ENCODE measurements at places on chromosomes 11 and 22.

DNA sequence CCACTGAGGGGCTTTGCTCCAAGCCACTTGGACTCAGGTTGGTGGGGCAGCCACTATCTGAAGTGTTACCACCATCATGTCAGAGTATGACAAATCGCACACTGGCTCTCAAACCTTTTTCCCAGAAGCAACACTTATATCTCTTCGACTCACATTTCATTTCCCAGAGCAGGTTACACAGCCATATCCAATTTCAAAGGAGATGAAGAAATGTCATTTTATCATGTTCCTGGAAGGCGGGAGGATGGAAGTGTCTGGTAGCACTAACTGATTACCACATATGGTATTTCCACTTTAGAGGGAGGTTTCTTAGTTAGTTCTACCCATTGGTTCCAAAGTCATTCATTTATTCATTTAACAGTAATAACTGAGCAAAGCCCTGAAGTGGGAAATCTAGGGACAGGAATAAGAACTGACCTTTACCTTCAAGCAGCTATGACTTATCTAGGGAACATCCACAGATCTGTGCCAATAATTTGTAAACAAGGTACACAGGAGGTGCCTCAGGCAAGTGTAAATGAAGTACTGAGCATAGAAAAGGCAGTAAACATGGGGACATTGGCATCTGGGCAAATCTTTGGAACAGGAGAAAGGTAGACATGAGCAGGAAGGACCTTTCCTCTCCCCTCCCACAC, 54.9 kb upstream of the LRRC55 start:
- DNase-seq: no peak

- no peak for DNase-seq
Observed at GRCh38 chr11:12565406-12565805, 108.8 kb upstream of the TEAD1 start.

GRCh38 chr11:126104420-126104819, 41.8 kb upstream of the CDON start:
- no peak for DNase-seq

DNA sequence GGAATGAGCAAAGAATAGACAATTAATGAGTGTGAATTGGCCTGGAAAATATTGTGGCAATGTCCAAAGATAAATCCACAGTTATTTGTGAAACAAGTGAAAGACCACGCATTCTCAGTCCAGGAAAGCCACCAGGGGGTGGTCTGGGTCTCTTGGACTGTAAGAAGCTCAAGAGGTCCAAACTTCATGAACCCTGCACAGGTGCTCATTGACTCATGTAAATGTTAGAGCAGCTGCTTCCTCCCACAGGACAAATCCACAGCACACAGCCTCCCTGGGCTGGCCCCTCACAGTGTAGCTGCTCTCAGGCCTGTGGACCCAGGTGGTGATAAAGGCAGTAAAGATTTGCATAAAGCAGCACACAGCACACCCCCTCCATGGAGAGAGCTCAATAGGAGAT, 114.0 kb downstream of the ZNF280B start:
- no peak for DNase-seq

DNA sequence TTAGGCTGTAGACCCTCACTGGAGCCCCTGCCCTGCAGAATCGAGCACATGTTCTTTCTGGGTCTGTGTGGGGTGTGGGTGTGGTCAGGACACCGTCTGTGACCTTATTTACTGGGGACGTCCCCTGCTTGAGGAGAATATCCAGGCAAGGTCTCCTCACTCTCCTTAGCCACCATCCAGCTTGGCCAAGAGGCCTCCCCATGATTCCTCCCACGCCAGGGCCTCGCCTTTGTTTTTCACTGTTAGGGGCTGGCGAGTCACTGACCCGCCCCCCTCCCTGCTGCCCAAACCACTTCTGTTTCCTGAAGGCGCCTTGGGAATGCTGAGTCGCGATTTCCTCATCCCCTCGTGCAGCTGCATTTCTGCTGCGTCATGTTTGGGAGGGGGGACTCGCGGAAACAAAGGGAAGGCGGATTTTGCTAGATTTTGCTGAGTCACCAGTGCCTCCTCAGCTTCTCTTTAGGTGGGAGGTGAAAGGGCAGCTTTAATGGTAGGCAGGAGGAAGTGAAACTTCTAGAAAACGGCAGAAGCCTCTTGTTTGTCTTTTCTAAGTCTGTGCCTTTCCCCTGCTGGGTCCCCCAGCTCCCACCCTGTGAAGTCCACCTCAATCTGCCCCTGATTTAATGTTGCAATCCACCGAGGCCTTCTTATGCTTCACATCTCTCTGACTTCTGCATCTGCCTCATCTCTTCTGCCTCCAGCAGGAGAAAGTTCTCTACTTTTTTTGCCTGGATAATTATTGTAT, 4.0 kb upstream of the HMOX1 start:
- DNase-seq: no peak

GRCh38 chr11:65172600-65172999, 2.6 kb downstream of the SPDYC start:
- no peak for DNase-seq

DNA sequence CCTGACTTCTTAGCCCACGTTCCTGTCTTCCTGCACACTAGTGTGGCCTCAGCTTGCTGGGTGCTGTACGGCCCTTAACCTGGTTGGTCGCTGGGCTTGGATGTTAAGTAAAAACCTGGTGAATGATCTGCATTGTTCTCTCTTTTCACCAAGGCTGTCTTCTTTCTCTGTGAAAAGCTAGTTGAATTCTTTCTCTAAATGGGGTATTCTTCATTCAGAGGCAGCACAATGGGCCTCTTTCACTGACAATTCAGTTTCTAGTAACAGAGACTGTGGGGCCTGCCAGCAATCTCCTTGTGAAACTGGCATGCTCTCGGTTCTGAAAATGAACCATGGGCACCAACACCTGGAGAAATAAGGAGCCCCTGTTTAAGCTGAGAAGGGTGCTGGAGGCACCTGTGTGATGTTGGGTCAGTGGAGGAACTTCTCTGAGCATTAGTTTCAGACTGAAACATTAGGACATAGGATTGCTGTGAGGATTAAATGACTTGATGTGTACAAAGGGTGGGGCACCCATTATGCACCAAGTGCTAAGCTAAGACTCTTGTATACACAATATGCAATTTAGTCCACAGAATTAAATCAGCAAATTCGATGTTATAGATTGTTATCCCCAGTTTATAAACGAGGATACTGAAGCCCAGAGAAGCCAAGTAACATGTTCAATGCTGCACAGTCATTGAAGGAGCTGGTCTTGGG, 33.1 kb upstream of the ELF5 start:
- DNase-seq: no peak

GRCh38 chr11:67410369-67410831, 5.1 kb upstream of the CARNS1 start:
- DNase-seq: no peak

- no peak for DNase-seq
Observed at GRCh38 chr22:35615156-35615555, 2.0 kb downstream of the MB start.

GRCh38 chr22:46982635-46983034, 220.2 kb downstream of the TBC1D22A start:
- DNase-seq: no peak

- no peak for DNase-seq
Observed at GRCh38 chr11:133078012-133078411, 454.3 kb downstream of the OPCML start.

GRCh38 chr11:131290185-131290584, 80.2 kb upstream of the NTM start:
- no peak for DNase-seq

GRCh38 chr11:115166820-115167219, 337.4 kb downstream of the CADM1 start:
- no peak for DNase-seq

GRCh38 chr11:114257621-114258558, 38.3 kb upstream of the NNMT start:
- no peak for DNase-seq

- no peak for DNase-seq
Observed at GRCh38 chr11:553988-554340, 6.6 kb downstream of the LMNTD2 start.

DNA sequence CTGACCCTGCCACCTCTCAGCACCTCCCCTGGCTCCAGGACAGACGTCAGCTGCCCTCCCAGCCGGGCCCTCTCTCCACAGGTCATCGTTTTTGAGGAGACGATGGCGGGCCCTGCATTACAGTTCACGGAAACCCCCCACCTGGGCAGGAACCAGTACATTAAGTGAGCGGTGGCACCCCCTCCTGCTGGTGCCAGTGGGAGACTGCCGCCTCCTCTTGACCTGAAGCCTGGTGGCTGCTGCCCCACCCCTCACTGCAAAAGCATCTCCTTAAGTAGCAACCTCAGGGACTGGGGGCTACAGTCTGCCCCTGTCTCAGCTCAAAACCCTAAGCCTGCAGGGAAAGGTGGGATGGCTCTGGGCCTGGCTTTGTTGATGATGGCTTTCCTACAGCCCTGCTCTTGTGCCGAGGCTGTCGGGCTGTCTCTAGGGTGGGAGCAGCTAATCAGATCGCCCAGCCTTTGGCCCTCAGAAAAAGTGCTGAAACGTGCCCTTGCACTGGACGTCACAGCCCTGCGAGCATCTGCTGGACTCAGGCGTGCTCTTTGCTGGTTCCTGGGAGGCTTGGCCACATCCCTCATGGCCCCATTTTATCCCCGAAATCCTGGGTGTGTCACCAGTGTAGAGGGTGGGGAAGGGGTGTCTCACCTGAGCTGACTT, 37.0 kb downstream of the B3GAT1 start:
- DNase-seq: no peak

DNA sequence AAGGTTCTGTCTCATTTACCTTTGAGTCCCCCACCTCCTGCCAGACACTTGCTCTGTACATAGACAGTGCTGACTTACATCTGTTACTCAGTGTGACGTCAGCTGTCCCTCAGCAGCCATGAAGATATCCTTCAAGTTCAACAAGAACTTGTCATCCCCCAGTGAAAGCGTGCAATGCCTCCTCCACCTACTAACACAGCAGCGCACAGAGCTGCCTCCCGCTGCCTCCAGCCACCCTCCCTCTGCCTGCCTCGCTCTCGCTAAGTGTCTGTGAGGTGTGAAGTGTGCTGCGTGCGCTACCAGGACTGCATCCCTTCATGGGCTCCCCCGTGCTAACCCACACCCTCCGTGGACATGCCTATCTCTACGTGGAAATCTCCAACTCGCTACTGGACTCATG, 621.4 kb downstream of the BRD1 start:
- DNase-seq: no peak

GRCh38 chr11:13336246-13336878, 58.8 kb downstream of the BMAL1 start:
- DNase-seq: no peak

DNA sequence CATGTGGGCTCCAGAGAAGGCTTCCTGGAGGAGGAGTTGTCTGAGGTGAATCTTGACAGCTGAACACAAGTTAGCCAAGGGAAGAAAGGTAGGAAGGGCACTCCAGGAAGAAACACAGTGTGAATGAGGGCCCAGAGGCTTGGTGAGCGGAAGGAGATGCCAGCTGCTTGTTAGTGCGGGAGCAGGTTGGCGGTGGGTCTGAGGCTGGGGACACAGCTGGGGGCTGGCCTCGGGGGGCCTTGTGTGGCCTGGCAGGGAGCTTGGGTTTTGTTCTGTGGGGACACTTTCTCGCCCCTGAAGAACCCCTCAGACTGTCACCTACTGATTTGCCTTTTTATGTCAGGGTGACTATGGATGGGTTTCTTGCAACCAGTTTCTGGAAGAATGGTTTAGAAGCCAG, 160.0 kb downstream of the ST3GAL4 start:
- no peak for DNase-seq

DNA sequence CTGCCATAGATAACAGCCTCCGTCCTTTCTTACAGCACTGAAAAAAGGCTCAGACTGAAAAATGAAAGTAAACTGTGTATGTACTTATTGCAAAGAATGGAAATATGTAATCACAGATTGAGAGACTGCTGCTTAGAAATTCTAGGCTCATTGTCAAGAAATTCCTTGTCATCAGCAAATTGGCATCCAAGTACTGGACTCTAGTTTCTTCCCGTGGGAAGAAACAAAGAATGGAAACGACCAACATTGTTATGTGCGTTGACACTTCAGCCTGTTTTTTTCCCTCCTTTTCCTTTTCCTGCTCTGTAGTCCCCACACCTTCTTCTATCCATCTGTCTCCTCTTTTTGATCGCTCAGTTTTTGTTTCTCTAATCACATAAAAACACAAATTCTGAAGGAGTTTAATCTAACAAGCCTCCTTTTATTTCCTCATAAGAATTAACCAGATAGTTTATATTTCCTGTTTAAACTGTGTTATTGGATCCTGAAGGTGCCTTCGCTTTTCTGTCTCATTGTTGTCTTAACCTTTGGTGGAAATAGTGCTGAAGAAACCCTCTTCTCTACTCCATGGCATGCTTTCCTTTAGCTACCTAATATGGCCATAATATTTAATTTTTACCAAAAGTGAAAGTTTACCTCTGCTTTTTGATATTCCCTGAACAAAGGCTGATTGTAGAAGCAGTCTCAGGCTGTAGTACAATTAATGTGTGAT, 20.0 kb upstream of the CASP12 start:
- no peak for DNase-seq

DNA sequence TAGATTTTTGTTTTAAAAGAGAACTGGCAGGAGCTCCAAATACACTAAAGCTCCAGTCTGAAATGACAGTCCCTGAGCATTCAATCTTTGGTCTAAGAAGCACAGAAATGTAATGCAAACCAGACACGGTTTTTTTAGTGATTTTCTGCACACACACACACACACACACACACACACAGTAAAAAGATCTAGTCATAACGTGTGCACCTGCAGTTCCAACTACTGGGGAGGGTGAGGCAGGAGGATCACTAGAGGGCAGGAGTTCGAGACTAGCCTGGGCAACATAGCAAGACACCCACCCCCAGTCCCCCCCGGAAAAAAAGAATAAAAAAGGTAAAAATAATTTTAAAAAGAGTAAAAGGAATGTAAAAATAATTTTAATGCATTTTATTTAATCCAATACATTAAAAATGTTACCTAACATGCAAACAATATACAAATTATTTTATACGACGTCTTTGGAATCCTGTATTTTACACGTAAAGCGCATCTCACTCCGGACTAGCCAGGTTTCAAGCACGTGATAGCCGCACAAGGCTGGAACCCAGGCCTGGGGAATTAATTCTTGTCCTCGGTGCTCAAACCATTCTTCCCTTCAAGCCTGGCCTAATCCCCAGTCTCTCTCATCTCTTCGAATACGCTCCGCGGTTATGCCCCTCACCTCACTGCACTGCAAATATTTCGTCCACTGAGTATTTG, 762 bp upstream of the TBC1D22A start:
- no peak for DNase-seq

- DNase-seq: no peak
Observed at GRCh38 chr11:79667380-79667779, 226.6 kb upstream of the TENM4 start.
